ENCODE measurements at places on chromosomes 5 and 9.

DNA sequence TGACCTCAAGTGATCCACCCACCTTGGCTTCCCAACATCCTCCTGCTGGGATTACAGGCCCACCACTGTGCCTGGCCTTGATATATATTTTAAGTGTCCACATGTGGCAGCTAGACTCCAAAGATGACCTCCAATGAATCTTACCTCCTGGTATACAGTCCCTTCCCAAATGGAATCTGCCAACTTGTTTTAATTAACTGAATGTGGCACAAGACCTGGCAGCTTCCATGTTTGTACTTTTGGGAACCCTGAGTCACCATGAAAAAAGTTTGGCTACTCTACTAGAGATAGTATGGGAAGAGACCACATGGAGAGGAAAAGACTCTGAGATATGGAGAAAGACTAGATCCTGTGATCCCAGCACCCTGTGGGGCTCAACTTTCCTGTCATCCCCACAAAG lies 42.5 kb downstream of the CCL28 start:
- DNase-seq, result no peak

DNA sequence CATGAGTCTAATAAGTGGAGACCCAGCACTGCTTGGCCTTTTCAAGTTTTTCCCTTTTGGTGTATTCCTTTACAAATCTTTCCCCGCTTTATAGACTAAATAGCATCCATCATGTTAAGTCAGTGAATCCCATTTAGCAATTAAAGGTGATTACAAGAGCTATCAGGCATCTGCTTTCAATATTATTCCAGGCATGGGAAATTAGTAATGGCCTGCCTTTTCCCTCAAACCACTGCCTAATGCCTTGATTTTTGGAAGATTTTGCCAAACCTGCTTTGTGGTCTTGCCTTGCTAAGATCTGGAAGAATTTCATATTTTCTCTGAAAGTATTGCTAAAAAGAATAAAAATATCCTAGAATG lies 102.8 kb upstream of the GNA14 start:
- no peak for DNase-seq

GRCh38 chr9:17116400-17116837 lies 18.4 kb upstream of the CNTLN start:
- DNase-seq, result peak; percentile 53

DNA sequence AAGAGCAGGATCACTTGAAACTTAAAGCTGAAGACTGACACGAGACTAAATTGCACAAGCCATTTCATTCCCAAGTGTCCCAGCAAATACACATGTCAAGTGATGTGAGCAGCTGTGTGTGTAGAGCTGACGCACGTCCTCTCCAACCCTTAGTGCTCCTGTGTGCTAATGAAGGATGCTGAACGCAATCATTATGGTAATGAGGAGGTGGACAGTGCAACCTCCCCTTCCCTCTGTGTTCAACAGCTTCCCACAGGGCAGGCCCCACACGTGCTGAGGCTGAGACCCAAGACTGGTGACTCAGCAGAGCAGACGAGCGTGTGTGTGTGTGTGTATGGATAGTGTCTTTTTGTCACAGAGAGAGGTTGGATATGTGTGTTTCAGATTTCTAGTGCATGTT lies 702.1 kb downstream of the SEMA5A start:
- DNase-seq, result peak; percentile 70

GRCh38 chr9:113901221-113901688 lies 25.1 kb downstream of the ZNF618 start:
- DNase-seq, result no peak

DNA sequence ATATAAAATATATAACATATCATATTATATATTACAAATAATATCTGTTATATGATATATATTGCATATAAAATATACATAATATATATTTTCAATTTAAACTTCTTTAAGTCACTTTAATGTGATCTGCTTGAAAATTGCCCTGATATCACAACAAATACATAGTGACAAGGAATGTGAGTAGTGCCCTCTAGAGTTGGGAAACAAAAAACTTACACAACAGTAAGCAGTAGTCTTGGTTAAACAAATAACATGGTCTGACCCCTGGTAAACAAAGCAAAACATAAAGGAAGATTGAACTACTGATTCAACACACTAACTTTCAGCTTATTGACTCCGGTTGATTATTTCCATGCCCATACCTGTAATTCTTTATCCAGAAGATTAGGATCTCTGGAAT lies 188.3 kb upstream of the NMUR2 start:
- DNase-seq, result no peak

DNA sequence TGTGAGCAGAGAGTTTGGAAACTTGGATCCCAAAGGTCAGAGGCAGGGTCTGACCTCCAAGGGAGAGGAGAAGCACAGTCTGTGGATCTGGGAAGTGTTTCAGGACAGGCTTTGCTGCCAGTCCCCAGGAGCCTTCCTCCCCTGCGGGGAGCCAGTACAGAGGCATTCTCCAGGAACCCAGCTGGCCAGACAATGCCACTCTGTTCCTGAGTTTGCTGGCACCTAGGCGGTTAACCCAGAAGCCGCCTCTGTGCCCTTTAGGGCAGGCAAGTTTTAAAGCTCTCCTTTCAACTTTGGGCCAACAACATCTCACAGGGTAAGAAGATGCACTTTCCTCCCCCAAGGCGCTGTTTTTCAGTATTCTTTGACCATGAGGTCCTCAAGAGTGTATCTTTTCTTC lies 37.0 kb upstream of the FGF1 start:
- DNase-seq, result no peak

- DNase-seq, result no peak
Measured at GRCh38 chr9:7354704-7355103, 444.9 kb downstream of the DMAC1 start.

DNA sequence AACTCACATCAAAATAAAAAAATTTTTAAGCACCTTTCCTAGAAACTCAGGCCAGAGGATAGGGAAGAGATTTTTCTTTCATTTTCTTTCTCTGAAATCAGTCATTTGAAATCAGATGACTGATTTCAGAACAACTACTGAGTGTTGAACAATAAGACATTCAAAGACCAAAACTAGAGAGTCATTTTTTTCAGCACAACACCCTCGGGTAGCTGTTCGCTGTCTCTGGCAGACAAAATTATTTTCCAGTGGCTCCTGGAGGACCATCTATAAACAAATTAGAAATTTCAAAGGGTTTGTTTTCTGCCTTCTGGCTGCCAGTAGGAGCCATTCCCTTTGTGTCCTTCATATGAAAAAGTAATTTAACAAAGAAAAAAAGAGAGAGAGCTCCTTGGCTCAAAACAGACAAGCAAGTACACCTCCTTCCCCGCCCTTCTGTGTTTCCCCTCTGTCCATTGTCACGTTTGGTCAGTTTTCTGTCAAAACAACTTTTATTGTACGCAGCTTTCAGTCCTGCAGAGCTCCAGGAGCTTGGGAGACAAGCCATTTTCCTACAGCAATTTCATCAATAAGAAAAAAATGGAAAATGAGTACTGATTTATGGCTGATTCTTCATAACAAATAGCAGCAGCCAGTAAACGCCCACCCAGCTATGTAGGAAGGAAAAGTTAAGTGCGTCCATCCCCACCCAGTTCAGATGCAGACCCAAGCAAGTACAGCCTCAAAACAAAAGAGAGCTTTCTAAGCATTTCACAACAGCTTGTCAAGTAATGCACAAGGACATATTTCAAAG lies 405.2 kb downstream of the ZNF608 start:
- DNase-seq, result peak; percentile 27

DNA sequence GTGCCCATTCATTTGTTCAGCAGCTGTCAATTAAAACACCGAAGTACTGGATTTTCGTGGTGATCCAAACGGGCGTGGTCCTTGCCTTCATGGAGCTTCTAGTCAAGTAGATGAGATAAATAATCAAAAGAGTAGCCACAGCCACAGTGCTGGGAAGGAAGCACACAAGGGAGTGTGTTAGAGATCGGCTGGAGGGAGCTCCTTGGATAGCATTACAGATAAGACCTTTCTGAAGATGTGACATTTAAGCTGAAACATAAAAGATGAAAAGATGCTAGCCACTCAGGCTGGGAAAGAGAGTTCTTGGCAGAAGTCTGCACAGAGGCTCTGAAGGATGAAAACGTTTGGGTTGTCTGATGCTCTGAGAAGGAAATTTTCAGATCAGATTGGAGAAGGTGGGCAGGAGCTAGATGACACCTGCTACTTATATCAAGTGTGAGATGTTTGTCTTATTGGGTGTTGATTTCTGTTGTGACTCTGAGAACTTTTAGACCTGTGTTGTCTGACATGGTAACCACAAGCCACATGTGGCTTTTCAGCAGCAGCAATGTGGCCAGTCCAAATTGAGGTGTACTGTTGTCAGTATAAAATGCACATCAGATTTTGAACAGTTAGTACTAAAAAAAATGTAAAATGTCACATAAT lies 123.9 kb downstream of the TLE4 start:
- DNase-seq, result no peak

DNA sequence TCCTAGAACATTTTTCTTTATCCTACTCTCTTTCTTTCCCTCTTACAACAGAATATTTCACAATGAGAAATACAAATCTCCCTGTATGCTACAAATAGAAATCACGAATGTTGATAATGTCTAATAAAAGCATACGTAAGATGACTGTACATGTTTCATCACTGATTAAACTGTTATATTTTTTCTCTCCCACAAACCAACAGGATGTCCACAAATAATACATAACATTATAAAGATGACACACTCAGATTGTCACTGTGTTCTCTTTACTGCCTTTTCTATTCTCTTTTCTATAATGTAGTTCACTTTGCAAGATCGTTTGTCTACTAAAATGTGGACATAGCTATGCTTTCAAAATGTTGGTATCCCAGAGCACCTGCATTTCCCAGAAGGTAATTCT lies 90.7 kb upstream of the PARP8 start:
- DNase-seq, result no peak

DNA sequence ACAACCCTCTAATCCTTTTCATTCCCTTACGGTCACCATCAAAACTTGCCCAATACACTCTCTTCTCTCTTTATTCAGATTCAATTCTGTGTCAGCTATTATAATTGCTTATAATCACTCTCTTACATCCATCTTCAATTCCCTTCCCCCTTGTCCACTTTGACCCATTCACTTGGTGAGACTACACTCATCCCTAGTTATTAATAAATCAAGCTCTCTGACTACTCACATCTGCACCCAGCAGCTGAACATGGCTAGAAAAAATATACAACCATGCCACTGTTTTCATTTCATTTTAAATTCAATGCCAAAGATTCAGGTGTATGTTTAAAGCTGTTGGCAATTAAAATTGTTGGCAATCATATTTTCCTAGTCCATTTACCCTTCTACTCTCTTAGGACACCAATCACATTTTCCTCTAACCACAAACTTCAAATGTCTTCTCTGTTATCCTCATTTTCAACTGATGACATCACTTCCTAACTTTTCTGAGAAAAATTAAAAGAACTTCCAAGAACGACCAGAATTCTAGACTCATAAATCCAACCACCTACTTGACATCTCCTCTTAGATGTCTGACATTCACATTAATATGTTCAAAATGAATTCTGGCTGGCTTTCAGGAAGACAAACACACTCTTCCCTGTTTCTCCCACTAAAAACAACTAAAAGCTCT lies 5.5 kb downstream of the C5orf15 start:
- DNase-seq, result peak; percentile 80
